Adrenal gland (tissue), 19 donors: ENCODE measurements at places on chromosomes 7 and 10.

- no peak for DNase-seq
Observed at GRCh38 chr7:155329225-155329624, 31.5 kb downstream of the INSIG1 start.

DNA sequence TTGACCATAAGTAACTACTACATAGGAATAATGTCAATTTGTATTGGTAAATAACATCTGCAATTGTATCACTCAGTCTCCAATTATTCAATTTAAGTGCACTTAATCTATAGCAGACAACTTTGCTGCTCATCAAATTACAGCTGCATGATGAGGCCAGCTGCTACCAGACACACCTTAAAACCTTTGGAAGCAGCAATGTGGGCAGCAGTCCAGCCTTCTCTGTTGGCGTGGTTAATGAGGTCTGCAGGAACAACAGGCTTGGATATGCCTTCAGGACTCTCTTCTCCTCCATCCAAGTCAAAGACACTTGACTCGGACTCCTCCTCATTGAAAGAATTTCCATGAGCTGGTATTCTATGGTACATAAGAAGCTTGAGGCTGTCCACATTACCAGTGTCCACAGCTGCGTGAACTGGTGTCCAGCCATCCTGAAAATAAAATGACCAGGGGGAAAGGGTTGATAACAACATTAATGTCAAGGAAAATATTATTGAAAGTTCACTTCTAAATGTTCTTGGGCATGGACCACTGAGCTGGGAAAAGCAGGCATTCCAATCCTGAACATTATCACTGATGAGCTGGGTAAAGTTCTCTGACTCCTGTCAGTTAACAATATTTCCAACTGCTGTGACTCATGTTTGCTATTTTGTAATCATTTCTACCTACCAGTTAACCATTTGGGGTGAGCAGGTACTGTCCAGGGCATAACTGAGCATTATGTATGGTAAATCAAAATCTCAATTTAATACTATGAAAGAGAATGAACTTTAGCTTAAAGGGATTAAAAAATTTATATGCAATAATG lies 95.7 kb downstream of the CTTNBP2 start:
- DNase-seq, result no peak

GRCh38 chr7:10707519-10707918 lies 266.2 kb upstream of the PHF14 start:
- no peak for DNase-seq

- peak; percentile 7 for DNase-seq
Observed at GRCh38 chr7:45181991-45182855, 24.6 kb downstream of the RAMP3 start.

DNA sequence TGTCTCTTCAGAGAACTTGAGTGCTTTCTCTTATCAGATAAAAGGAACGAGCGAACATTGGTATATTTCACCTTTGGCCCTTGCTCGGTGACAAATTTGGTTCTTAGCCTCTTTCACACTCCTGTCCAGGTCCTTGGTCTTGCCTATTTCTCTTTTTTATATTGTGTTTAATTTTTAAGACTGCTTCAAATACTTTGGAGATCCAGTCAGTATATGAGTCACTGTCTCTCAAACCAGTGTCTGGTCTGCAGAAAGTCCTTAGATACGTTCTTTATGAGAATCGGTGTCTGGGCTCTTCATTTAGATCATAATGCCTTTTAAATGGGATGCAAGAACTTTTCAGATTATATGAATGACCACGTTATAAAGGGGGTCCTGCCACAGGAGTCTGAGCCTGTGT lies 55.0 kb downstream of the PIK3AP1 start:
- DNase-seq, result no peak

DNA sequence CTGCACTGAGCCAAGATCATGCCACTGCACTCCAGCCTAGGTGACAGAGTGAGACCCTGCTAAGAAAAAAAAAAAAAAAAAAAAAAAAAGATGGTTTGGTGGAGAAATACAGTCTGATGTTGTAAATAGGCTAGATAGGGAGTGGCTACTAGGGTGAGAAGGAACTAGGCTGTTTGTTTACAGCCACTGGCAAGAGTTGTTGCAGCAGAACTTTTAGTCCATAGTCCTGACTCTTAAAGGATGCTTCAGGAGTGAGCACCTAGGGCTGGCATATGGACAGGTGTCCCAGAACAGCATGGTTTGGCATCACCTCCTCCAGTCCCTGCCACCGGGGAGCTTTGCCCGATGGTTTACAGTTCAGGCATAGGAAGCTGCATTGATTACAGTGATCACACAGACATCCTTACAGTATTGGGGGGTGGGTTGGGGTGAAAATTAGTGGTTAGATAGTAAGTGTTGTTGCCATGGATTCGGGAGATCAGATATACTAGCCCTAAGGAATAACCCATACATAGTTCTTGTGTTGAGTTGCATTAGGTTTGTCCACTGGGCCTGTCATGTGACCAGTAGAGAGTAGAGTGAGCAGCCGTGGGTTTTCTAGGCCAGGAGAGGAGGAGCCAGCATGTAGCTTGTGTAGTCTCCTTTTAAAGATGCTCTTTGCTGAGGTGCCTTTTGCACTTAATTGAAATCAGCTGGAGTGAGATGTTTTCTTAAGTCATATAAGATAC lies 35.9 kb downstream of the ZRANB1 start:
- no peak for DNase-seq

GRCh38 chr7:36733411-36733810 lies 9.1 kb upstream of the AOAH start:
- no peak for DNase-seq

DNA sequence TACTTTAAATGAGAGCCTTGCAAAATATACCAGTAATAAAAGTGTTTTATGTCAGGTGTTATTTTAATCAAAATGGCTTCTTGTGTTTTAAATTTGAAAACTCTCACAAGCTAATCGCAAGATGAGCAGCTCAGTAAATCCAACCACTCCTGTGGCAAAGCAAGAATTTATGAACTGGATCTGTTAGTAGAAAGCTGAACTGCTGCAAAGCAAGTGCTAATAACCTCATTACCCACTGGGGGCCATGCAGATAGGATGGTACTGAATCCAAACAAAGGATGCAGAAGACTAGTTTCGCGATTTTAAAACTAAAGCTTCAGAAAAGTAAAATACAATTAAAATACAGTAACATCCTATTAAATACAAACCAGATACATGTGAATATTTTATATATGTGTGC lies 468.0 kb downstream of the PARD3 start:
- DNase-seq, result no peak

- no peak for DNase-seq
Observed at GRCh38 chr7:116780521-116780920, 81.9 kb upstream of the CAPZA2 start.

DNA sequence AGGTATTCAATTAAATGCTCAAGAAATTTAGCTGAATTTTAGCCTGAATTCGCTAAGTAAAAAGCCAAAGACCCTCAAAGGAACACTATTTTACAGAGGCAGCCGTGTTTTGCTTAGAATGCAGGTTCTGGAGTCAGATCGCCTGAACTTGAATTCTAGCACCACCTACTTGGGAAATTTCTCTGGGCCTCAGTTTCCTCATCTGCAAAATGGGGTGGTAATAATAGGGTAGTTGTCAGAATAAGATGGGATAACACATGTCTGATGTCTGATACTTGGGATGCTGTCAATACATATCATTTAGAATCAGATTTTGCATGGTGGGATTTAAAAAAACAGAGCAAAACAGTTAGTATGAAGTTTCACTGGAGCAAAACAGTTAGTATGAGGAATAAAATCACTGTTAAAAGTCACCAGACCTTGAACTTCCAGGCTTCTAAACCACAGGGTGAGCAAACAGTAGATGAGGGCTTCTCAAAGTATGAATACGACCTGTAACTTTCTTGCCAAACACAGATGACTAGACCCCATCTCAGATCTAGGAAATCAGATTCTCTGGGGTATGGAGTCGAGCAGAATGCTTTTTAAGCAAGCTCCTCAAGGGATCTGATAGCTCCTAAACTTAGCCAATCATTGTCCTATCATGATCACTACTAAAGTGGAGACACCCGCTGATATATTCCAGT lies 75.4 kb downstream of the ATXN7L1 start:
- DNase-seq, result no peak

- DNase-seq, result no peak
Observed at GRCh38 chr7:149819961-149820340, 18.2 kb upstream of the ZNF862 start.
